ENCODE measurements at places on chromosomes 11 and 22. TPM values are rescaled to one million over a fixed set of nuclear protein-coding genes. Genes with fewer than 3 reads are reported as not detected.

Gene F2
- not detected for total RNA-seq

Gene PTGDR2
- under 0.01 TPM for total RNA-seq

Gene BTG4
- total RNA-seq, result not detected

GRCh38 chr11:118448294-118448693 lies 12.0 kb downstream of the KMT2A start:
- peak; percentile 1 for DNase-seq

Gene OR6T1
- not detected for total RNA-seq

GRCh38 chr22:39301926-39302325 lies 17.5 kb downstream of the RPL3 start:
- DNase-seq, result no peak

All from dermis microvascular lymphatic vessel endothelial cell (primary cell).